ENCODE measurements at places on chromosomes 2 and 18.

GRCh38 chr18:75033516-75033915, 175.4 kb downstream of the PTGR3 start:
- DNase-seq: no peak

GRCh38 chr18:22026362-22026761, 143.0 kb upstream of the GATA6 start:
- DNase-seq: no peak

GRCh38 chr2:239326831-239327535, 73.8 kb downstream of the HDAC4 start:
- peak; percentile 16 for DNase-seq

DNA sequence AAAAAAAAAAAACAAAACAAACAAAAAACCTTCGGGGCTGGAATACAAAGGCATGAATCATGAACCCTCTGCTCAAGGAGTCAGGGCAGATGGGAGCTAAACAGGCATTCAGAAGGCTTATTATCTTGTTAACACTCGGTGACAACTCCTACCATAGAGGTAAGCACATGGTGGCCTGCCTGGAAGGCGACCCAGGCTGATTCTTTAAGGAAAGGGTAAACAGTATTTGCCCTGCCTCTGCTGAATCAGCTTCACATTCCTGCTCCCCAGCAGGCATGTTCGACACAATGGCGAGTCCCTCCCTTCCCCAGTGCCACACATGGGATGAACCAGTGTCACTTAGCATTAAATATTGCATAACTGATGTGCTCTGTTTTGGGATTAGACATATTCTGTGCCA, 191.9 kb downstream of the ARL4C start:
- DNase-seq: no peak

- no peak for DNase-seq
These were observed 93.4 kb downstream of the PARD3B start for GRCh38 chr2:204638471-204639194.

DNA sequence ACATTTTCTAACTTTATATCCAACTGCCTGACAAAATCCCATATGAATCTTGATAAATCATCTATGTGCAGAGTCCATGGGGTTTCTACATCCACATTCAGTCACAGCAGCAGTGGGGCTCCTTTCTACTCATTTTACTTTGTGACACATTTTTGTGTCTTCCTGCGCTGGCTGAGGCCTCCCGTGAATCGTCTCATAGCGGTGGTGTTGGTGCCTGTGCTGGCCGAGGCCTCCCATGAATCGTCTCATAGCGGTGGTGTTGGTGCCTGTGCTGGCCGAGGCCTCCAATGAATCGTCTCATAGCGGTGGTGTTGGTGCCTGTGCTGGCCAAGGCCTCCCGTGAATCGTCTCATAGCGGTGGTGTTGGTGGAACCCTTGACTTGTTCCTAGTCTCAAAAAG, 17.0 kb downstream of the SNED1 start:
- DNase-seq: no peak

DNA sequence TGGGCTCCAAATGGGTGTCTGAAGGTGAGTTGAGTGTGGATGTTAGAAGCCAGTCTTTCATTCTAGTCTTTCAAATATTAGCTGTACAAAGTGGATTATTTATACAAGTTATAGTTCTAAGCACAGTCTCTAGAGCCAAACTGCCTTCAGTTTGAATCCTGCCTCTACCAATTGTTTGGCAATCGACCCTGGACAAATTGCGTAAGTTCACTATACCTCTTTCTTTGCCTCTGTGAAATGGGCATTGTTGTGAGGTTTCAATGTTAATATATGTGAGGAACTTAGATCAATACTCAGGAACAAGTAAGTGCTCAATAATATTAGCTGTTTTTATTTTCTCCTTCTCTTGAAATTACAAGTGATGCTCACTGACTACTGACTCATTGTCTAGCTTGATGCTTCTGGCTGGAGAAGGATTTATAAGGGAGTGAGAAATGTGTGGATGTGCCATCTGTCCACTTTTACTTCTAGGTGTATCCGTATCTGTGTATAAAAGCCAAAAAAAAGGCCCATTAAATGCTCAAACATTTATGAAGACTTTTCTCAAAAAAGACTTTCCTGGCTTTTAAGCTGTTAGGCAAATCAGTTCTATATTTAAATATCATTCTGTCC, 48.1 kb upstream of the RAPH1 start:
- DNase-seq: no peak

- no peak for DNase-seq
These were observed 17.7 kb downstream of the MPP4 start for GRCh38 chr2:201680743-201681142.

DNA sequence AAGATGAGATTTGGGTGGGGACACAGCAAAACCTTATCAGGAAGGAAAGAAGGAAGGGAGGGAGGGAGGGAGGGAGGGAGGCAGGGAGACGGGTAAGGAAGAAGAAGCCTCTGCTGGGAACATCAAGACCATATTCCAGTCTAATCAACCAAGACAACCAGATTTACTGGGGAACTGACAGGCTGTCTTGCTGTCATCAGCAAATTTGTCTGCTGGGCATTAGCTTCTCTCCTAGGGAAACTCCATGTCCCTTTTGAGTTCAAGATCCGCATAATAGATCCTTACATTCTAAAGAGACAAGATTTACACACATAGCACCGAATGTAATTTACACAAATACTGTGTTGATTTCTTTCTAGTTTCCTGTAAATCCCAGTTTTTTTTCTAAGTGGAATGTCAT, 1618.9 kb upstream of the ZEB2 start:
- no peak for DNase-seq

DNA sequence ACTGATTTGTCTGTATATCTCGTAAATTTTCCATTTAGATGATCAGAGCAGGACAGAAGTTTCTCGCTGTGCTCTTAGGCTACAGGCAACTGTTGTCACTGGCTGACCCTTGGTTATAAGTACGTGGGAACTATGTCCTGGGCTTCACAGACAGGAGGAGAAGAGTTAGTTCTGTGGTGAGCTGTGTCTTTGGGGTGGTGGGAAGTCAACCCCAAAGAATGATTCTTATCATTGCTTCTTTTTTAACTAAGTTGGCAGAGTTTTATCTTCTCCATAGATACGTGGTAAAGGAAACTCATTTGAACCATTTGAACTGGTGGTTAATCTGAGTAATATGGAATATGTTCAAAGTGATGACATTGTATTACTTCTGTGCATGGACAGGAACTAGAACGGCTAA, 230.6 kb upstream of the EPAS1 start:
- DNase-seq: no peak

GRCh38 chr2:150520887-150521664, 33.6 kb upstream of the RND3 start:
- DNase-seq: no peak

DNA sequence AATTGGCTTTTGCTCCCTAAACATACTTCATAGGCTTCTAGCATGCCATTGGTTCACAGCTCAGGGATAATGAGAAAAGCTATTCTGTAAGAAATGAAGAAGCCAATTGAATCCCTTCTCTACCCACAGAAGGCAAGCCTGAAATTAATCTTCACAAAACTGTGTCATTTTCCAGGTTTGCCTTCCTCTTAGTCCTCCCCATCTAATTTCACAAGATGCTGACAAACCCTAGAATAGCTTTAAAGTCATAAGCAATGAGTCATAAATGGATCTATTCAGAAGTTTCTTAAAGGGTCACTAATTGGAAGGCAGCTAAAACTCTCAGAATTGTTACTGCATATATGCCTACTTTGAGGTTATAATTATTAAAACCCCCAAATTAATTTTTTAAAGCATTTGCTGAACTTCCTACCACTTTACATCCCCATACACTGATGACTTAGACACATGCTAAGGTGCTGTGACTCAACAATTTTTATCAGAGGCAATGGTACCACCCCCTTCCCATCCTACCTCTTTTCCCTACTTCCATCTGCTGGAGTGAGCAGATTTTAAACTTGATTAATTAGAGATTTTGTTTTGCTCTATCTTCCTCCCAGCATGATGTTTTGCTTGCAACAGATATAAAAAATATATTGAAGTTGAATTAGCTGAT, 51.3 kb upstream of the NABP1 start:
- DNase-seq: no peak

DNA sequence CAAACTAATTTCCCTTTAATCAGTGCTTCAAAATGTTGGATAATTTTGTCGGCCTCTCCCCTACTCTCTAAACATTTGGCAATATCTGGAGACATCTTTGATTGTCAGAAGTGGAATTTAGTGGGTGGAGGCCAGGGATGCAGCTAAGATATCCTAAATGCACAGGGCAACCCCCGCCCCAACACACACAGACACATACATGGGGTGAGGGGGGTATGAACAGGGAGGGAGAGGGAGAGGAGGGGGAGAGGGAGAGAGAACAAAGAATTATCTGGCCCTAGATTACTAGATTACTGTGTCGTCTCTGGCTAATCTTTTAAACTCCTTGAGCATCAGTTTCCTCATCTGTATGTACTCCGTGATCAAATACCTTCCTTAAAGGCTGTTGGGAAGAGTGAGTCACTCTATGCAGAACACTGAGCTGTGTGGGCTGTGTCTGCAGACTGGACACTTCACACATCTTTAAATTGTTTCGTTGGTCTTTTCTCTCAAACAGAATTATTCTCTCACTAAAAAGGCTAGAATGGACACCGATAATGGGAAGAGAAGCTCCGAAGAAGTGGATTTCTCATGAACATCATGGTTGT, 2.9 kb downstream of the RNF149 start:
- no peak for DNase-seq

DNA sequence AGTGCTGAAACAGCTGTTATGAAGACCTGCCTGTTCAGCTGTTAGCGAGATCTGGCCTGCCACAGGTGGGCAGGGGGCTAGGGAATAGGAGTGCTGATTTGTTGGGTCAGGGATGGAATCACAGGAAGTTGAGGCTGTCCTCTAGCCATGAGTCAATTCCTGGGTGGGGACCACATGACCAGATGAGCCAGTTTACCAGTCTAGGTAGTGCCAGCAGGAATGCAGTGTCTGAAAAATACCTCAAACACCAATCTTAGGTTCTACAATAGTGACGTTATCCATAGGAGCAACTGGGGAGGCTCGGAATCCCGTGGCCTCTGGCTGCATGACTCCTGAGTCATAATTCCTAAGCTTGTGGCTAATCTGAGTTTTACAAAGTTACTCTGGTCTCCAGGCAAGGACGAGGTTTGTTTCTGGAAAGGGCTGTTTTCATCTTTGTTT, 44.9 kb downstream of the DYSF start:
- no peak for DNase-seq

GRCh38 chr18:76459312-76459686, 35.7 kb downstream of the ZNF516 start:
- DNase-seq: no peak

DNA sequence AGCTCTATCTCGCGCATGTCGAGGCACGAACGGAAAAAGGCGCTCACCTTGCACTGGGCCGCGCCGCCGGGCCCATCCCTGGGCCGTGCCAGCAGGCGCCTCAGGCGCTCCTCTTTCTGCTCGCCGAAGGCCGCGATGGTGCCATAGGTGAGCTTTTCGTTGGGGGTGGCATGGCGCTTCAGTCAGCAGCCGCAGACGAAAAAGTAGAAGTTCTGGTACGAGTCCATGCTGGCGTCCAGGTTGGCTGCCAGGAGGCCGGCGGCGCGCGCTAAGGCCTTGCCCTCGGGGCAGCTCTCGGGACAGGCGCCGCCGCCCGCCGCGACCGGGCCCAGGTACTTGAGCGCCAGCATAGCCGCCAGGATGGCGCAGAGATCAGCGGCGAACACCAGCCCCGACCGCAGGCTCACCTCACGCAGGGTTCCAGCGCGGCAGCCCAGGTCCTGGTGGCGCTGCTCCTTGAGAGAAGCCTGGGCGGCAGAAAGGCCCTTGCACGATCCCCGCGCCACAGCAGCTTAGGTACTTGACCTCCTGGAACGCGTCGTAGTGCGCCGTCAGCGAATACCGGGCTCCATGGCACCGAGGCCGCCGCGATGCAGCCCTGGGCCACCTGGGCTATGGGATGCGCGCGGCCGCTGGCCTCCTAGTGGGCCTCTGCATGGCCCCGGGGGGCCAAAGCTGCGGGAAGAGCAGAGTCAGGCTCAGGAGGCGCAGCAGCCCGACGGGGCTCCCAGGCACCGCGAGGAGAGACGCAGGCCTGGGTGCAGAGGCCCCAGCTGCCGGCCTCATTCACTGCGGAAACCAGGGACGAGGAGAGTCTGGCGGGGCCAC, 12.8 kb downstream of the ALPG start:
- DNase-seq: no peak

DNA sequence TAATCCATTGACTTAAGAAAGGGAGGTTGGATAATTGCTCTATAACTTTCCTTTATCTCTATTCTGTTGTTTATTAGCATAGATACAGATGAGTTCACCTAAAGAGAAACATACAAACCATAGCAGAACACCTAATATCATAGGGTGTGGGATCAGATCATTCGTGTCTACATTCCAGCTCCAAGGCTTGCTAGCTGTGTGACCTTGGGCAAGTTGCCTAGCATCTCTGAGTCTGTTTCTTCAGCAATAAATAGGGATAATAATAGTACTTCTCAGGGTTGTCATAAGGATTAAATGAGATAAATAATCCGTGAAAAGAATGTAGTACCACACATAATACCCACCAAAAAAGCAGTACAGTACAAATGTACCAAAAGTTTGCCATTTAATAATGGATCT, 126.2 kb downstream of the PLB1 start:
- no peak for DNase-seq

DNA sequence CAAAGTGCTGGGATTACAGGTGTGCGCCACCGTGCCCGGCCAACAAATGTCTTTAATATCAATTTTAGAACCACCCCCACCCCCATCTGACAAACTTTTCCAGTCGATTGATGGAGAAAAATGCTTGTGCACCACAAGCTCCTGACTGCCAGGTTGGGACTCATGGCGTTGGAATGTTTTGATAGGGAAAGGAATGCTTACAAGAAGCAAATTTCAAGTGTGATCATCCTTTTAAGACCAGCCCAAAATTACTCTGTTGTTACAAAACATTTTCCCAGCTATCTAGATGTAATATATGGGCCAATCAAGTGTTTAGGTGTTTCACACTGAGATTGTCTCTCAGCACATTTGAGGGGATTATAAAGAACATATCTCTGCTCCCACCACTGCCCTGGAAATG, 45.2 kb downstream of the UBXN4 start:
- DNase-seq: no peak

DNA sequence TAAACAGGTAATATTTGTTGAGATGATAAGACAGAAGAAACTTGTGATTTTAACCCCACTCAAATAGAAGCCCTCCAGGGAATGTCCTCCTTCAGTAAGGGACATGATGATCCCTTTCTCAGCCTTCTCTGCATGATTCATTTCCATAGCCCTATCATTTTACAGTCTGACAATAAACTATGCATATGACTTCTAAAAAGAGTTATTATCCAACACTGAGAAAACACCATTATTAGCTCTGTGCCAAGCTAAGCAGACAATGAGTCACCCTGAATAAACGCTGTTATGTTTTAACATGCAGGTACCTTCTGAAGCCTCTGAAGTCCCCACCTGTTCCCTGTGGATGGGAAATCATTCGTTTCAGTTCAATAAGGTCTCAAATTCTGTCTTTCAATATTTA, 54.7 kb downstream of the DTNB start:
- DNase-seq: no peak

All from HL-60 (cell line).